ENCODE measurements at places on chromosomes 4 and X.

DNA sequence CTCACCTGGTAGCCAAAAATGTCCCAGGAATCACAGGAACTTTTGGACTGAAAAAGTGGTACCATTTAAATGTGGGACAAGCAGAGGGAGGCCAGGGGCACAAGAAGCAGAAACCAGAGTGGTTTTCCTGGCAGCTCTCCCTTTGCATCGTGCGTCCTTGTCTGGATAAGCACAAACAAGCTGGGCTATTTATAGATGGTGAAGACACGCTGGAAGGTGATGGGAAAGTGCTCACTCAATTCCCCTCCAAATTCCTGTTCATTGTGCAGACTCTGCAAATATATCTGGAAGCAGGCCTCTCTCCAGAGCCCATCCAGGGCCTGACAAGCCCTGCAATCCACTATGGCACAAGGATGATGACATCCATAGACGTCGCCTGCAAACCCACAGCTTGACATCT lies 63.6 kb upstream of the MAP3K15 start:
- no peak for DNase-seq

GRCh38 chr4:165588534-165589315 lies 209.9 kb downstream of the CPE start:
- DNase-seq: no peak

- DNase-seq: peak; percentile 75
Measured at GRCh38 chr4:4260185-4260751, 12.2 kb upstream of the TMEM128 start.

GRCh38 chrX:12930150-12930549 lies 23.7 kb downstream of the TLR8 start:
- no peak for DNase-seq

GRCh38 chrX:72306851-72307645 lies 1.3 kb upstream of the CITED1 start:
- peak; percentile 75 for DNase-seq

DNA sequence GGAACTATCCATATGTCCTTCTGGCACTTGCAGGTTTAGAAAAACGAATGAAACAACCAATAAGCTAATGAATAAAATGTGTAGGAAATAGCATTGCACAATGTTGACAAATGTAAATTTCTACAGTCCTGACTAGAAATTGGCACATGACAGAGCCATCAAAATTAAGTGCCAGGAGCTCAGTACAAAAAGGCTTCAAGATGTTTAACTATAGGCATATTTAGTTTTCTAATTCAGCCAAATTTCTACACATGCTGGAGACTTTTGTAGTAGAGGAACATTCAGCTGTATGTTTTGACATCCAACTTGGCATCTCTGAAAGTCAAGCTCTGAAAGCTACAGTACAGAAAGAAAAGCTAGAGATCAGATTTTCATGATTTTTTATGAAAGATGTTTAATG lies 1999.4 kb upstream of the AGA start:
- DNase-seq: no peak

DNA sequence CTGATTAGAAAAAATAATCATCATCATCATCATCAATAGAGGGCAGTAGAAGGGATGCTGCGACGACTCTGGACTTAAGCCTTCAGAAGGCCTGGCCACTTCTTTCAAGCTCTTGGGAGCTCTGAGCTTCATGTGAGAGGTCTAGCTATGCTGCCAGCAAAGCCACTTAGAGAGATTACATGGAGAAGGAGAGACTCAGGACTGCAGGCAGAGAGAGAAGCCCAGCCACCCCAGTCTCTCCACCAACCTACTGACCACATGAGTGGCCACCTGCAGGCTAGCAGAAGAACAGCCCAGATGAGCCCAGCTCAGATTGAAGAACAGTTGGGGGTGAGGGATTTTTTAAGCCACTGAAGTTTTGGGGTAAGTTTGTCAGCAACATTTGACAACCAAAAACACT lies 17.1 kb upstream of the TMEM150C start:
- DNase-seq: peak; percentile 3

GRCh38 chr4:62550121-62550520 lies 1350.0 kb downstream of the ADGRL3 start:
- no peak for DNase-seq

DNA sequence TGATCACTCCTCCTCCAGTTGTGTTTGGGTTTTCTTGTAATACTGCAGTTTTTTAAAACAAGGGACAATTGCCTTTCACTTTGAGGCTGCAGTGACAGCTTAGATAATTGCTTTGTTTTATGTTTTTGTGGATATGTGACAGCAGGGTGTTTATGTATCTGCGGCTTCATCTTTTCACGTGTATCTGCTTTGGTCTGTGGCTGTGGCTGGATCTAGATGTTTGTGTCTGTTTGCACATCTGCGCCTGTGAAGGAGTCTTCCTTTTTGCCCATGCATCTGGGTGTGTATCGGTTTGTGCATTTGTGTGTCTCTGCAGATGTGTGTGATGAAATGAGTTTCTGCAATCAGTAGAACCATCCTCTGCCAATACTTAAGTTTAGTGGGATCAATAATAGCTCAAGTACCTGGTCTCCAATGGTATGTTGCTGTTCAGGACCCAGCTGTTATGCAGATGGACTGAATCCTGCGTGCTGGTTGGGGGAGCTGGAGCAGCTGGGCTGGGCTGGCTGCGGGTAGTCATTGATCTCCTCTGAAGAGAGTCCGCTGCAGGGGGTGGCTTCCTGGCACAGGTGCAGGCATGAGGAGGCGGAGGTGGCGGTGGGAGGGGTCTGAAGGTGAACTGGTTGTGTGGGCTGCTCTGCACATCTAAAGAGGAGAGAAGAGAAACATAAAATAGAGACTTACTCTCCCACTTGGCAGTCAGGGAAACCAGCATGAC lies 390.3 kb downstream of the SH2D1A start:
- DNase-seq: no peak

GRCh38 chrX:109626637-109627036 lies 1.7 kb upstream of the KCNE5 start:
- no peak for DNase-seq

- DNase-seq: no peak
Measured at GRCh38 chr4:144531841-144532240, 114.1 kb upstream of the HHIP start.
